ENCODE measurements at places on chromosomes 5 and 9.
A peak's percentile ranks its signal among the peaks of the same experiment; 100 is the strongest.

GRCh38 chr9:131692612-131693562 is 47.0 kb downstream of the RAPGEF1 start:
- no peak for DNase-seq

DNA sequence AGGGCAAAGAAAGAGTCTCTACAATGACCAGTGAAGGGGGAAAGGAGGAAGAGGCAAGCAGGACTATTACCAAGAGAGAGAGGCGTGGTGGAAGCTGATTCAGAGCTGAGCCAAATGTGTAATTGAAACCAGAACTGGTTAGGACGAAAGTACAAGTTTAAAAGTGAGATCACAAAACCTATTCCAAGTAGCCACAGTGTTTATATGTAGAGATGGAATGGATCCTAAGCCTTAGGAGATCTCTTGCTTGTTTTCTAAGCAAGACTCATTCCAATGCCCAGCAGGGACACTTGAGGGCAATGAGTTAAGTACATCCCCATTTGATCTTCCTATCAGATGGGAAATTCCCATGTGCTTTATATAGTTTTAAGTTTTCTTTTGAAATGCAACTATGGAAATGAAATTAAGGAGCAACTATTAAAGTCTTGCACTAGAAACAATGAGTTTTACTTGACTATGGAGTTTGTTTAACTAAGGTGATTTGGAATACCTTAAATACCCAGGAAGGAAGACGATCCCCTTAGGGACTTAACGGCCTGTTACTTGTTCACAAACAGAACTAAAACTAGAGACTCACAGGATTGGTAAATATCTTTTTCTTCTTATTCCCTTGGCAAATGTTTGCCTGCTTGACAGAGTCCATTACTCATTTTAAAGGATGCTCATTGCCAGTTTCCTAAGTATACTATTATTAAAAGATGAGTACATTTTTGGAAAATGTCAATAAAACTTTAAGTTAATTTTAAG is 51.1 kb upstream of the SNX2 start:
- no peak for DNase-seq

DNA sequence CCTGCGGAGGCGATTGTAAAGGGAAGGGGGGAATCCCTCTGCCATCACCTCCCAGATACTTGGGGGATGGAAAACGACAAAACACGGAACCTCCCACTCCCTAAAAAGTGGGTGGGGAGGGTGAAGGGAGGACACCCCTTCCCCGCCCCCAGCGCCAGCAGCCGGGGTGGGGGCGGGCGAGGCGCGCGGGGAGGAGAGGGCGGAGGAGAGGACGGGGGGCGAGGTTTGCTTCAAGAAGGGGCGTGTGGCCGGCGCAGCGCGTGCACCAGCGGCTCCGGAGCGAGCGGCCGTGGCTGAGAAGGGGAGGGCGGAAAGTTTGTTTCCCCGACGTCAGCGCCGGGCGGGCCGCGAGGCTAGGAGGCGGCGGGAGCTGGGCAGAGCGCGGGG is at the start of gene PRRX2:
PRRX2 (plus strand) TSS at position 259 of the 387 bp plus-strand sequence. CDS start 221 bp downstream, outside the sequence.
- DNase-seq = no peak

- no peak for DNase-seq
Observed at GRCh38 chr9:94623253-94623652, 16.1 kb downstream of the FBP1 start.

- no peak for DNase-seq
Observed at GRCh38 chr5:176788941-176789872, 21.2 kb upstream of the UNC5A start.

- no peak for DNase-seq
Observed at GRCh38 chr5:100889165-100889743, 13.8 kb downstream of the ST8SIA4 start.

GRCh38 chr5:173802670-173803165 is 85.4 kb upstream of the CPEB4 start:
- DNase-seq = no peak

- DNase-seq = peak; percentile 71
Observed at GRCh38 chr5:431001-431710, 11.8 kb upstream of the EXOC3 start.

GRCh38 chr9:76756268-76756640 is 8.0 kb upstream of the PCA3 start:
- peak; percentile 64 for DNase-seq

GRCh38 chr5:181182651-181183050 is 22.3 kb downstream of the TRIM7 start:
- no peak for DNase-seq

DNA sequence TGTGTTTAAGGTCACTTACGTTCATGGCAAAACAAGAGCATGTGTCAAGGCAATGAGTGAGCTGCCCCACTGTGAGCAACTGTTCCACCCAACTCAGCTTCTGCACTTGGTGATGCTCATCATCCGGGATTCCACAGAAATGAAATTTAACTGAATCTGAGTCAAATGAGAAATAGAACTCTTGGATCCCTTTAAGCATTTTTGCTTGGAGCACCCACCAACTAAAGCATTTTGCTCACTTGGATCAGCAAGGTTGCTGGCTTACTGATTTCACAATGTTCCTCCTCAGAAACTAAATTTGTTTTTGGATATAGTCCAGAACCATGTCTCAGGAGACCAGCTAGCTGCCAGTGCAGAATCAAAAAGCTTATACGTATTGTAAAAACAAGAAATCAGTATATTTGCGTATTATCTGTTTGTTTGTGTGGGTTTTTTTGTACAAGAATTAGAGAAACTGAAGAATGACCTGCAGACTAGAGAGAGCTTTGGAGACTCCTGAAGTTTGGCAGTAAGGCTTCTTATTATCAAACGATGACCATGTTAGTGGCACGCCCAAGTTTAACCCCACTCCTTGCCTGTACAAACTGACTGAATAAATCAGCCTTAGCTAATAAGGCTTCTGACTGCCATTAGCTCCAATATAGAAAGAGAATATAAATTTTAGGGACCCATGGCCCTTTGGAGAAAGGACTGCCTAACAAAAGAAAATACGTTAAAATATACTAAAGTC is 153.8 kb upstream of the FST start:
- DNase-seq = no peak

DNA sequence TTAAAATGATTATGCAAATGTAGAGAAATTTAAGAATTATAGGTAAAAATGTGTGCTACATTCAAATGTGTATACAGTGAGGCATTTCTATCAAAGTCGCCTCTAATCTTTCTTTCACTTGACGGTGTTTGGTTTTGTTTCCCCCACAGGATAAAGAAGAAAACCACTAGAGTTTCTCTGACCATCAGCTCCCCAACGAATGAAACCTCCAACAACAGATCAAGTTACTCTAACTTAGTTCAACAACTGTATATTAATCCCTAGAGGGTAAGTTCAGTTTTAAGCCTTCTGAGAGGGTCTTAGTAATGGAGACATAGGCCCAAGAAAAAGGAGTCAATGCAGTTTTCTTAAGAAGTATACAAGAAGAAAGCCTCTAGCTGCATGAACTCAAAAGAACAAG is 11.5 kb upstream of the MYOT start:
- no peak for DNase-seq

GRCh38 chr5:7983433-7983832 is 114.5 kb downstream of the MTRR start:
- DNase-seq = no peak
